Stimulated activated CD4-positive, alpha-beta T cell treated with anti-CD3 and anti-CD28 coated beads, TNF-alpha, amount 100 ng/mL, for 24 hours (primary cell): ENCODE measurements at places on chromosomes 13 and 19.

- no peak for DNase-seq
These were observed 44.9 kb upstream of the F7 start for GRCh38 chr13:113060557-113061270.

GRCh38 chr13:114199954-114200353 is 20.9 kb downstream of the CFAP97D2 start:
- DNase-seq: no peak

GRCh38 chr19:2630352-2631001 is 72.0 kb downstream of the GNG7 start:
- DNase-seq: no peak

DNA sequence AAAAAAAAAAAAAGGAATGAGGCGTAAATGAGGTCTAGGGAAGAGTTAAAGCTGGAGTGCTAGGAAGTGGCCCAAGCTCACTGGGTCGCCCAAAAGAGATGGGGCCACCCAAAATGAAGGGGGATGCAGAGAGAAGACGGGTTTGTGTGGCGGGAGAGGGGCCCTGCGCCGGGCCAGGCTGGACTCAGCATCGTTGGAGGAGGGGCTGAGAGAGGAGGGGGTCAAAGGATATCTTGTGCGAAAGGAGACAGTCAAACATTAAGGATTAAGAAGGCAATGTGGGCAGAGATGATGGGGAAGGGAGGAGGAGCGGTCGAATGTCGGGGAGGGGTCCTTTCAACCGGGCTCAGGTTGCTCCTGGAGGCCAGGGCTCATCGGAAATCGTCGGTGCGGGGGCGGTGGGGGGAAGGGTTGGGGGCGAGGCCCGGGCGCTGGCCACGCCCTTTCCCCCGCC is 825 bp upstream of the CARM1 start:
- no peak for DNase-seq

DNA sequence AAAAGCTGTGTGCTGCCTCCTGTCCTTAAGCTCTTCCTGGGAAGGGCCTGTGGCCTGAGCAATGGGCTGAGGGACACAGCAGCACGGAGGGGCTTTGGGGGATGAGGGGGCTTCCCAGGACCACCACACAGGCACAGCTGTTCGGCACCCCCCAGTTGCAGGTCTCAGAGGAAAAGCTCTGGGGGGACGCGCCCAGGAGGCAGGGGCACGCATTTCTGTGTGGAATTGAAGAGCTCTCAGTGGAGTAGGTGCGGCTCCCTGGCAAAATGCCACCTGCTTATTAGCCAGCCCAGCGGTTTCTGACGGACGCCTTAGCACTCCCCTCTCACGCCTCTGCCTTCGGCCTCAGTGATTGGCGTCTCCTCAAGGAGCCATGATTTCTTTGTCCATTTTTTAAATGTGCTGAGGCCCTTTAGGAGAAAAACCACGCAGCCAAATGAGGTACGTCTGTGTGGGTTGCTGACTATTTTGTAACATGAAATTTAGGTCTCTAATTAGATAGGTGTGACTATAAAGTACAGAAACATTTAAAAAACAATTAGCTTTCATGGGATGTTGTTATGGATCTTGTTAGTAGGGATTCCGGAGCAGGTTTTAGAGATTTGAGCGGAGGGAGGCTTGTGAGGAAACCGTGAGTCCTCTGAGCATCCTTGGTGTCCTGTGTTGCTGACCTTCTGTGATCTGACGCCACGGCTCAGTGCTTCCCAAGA is 4.0 kb downstream of the MCF2L start:
- DNase-seq: no peak
